NCI-H524 (cell line): ENCODE measurements at places on chromosomes 5 and 9.

- DNase-seq: no peak
These were observed 111.9 kb downstream of the FBN2 start for GRCh38 chr5:128426090-128426534.

GRCh38 chr9:37030611-37030939 is 3.5 kb downstream of the PAX5 start:
- no peak for DNase-seq

DNA sequence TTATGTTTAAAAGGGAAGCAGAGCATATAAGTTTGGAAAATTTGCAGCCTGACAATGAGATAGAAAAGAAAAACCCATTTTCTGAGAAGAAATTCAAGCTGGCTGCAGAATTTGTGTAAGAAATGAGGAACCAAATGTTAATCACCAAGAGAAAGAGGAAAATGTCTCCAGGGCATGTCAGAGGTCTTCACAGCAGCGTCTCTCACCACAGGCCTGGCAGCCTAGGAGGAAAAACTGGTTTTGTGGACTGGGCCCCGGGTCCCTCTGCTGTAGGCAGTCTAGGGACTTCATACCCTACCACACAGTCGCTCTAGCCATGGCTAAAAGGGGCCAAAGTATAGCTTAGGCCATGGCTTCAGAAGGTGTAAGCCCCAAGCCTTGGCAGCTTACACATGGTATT is 32.1 kb upstream of the HSD17B4 start:
- no peak for DNase-seq

DNA sequence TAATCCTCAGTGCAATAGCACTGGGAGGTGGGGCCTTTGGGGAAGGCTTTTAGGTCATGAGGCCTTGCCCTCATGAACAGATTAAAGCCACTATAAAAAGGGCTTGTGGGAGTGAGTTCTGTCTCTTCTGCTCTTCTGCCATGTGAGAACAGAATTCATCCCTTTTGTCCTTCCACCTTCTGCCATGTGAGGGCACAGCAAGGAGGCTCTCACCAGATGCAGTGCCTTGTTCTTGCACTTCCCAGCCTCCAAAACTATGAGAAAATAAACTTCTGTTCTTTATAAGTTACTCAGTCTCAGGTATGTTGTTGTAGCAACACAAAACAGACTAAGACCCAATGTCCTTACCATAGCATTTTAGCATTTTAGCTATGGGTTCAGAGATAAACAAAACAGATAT is 81.7 kb upstream of the CPLX2 start:
- peak; percentile 5 for DNase-seq

GRCh38 chr5:146772881-146773466 is 105.6 kb downstream of the PPP2R2B start:
- no peak for DNase-seq

DNA sequence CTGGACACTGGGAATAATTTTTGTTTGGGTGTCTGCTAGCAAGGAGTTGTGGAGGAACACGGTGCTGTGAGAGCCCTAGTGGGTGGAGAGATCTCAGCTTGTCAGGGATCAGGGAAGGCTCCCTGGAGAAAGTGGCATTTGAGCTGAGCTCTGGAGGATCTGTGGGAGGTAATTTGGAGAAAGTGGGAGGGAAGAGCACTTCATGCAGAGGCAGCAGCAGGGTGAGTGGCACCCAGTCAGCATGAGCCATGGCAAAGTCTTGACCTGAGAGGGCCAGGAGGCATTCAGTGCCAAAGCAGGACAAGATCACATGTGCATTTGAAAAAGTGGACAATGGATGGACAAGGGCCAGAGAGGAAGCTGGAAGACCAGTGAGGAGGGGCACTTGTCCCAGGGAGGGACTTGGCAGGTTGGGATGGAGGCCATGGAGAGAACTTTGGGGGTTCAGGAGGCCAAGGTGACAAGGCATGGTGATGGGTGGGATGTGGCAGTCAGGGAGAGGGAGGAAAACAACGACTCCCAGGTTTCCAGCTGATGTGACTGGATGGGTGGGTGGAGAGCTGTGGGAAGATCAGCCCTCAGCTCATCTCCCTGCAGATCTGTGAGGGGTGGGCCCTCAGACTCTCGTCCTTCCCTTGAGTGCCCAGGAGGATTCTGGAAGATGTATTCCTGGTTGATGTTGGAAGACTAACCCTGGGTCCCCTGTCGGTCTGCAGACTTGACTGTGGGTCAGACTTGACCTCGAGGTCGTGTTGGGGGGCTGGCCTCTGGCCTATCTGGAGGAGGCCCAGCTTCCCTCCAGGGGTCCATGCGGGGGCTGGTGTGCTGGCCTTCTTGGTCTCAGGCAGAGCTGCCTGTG is 68.9 kb upstream of the PITX1 start:
- no peak for DNase-seq
